Activated naive CD4-positive, alpha-beta T cell treated with anti-CD3 and anti-CD28 coated beads, Interleukin-2, amount 10 ng/mL, durations not matched to agents 5 hours and 36 hours (primary cell): ENCODE measurements at places on chromosomes 13 and 19. TPM values are rescaled to one million over a fixed set of nuclear protein-coding genes. Genes with fewer than 3 reads are reported as not detected.

Gene SLC6A16
- 5.3 TPM for total RNA-seq

Gene AXL
- total RNA-seq = 0.17 TPM

Gene CASP14
- not detected for total RNA-seq

Gene HSD17B14
- 0.35 TPM for total RNA-seq

Gene RTBDN
- total RNA-seq = not detected

Gene F10
- not detected for total RNA-seq

Gene PRODH2
- total RNA-seq = not detected
